ENCODE measurements at places on chromosomes 5 and 9.

GRCh38 chr5:171537070-171537849, 117.8 kb downstream of the FGF18 start:
- DNase-seq = no peak

DNA sequence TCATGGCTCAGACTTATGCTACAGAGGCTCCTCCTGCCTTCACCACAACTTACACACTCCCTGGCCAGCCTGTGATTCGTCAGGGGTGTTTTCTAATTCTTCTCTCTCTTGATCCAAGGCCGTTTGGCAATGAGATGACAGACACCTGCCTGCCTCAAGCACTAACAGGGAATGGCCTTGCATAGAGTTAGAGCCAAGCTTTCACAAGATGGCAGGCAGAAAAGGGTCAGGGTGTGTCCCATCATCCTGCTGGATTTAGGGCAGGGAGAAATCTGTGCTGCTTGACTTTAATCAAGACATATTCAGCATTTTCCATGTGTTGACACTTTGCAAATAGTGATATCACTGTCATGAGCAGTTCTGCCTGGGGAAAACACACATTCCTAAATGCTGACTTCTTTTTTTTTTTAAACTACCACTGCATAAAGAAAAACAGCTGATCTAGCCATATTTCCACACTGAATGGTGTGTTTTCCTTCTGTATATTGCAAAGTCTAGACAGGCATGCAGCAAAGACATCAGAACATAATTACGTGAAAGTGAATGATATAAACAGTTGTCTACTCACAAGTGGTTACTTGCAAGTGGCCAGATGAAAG, 95.0 kb upstream of the SLC25A48 start:
- DNase-seq = no peak

DNA sequence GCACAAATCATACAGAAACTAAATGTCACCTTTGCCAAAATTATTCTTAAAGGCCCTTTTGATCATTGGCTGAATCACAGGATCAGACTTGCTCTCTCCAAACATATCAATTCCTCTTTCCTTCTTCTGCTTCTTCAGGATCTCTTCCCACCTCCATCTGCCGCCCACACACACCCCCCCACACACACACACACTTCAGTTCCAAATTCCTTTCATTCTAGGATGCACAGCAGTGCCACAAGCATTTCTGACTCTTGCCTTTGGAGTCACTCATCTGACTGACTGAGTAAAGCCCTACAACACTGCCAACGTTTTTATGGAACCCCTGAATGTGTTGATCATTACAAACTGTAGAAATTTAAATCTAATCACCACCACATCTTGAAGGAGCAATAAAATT, 22.9 kb downstream of the DNAH5 start:
- DNase-seq = no peak

DNA sequence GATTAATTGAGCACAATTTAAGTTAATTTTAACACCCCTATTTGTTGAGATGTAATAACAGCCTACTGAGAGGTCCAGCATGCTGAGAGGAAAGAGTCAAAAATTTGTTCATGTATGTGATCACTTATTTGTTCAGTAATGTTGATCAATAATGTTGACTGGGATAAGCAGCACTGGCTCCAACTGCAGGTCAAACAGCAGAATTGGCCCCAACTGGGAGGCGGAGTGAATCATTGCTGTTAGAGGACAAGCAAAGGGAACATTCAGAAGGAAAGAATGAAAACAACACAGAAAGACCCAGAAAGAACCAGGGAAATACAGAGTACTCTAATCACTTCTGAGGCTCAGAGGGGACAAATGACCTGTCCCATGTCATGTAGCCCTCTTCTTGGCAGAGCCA, 221.1 kb downstream of the COMMD10 start:
- no peak for DNase-seq

- DNase-seq = no peak
Measured at GRCh38 chr9:102044133-102044532, 305.7 kb upstream of the GRIN3A start.

DNA sequence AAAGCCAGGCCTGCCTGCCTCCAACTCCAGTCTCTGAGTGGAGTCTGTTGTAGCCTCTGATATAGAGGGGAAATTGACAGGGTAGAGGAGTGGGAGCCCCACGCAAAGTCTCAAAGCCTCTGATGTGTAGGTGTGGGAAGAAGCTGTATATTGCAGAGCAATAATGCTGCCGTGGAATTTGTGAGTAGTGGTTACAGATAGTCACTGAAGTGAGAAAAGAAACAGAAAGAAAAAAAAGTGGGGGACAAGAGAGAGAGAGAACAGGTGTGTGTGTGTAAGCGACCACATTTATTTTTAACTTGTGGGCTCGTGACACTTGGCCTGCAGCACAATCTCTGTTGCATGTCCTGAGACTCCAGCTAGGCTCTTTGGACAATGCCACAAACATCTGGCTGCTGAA, 227.8 kb downstream of the NSG2 start:
- DNase-seq = no peak

- DNase-seq = no peak
Measured at GRCh38 chr9:14031060-14031414, 282.9 kb downstream of the NFIB start.

GRCh38 chr5:17182981-17183380, 34.5 kb upstream of the BASP1 start:
- no peak for DNase-seq

DNA sequence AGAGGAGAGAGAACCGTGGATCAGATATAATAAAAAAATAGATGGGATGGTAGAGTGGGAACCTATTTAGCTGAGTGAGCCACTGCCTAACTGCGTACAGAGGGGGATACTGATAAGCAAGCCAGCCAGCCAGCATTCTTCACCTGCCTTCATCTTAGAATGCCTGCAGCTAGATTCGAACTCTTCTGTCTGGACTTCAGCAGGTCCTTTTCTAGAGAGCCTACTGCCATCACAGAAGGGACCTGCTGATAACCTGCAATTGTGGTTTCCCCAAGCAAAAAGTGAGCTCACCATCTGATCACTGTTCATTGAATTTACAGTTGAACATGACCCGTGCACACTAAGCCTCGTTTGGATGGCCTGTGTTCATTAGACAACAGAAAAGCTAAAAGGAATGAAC, 109.4 kb downstream of the CDC42SE2 start:
- DNase-seq = no peak

Measured in stimulated activated CD8-positive, alpha-beta memory T cell treated with anti-CD3 and anti-CD28 coated beads, Interleukin-15, amount 100 ng/mL, for 4 hours (primary cell).